ENCODE measurements at places on chromosomes 1 and 21.
A peak's percentile ranks its signal among the peaks of the same experiment; 100 is the strongest.

DNA sequence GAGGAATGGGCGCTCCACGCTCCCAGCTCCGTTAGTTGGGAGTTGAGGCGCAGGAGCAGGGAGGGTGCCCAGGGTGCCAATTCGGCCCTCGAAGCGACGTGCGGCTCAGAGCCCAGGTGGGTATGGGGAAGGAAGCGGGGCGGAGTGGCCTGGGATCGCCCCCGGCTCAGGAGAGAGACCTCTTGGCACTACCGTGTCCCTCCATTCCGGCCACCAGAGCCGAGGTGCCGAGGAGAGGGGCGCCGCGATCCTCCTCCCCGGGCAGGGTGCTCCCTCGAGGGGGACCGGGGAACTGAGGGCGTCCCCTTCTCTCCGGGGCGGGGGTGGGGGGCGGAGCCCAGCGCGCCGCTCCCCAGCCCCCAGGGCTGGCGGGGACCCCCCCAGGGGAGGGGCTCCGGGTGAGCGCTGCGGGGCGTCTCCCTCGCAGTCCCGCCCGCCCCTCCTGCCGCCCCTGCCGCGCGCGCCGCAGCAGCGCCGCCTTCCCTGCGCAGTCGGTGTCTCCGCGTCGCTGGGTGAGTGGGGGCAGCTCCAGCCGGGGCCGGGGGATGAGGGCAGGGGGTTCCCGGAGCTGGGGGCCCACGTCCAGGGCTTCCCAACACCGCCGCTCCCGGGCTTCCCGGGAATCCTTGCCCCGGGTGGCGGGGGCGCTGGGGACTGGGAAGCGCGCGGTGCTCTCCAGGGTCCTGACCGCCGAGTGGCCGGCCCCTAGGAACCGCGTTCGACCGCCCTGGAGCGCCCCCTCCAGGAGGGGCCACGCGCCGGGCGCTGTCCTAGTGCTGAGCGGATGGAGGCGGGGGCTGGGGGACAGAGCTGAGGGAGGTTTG lies at the start of gene HPCA:
Gene HPCA, plus strand, starts transcription at position 488 of the 824 bp plus-strand sequence. CDS start 2,408 bp downstream, outside the sequence.
- peak; percentile 85 for DNase-seq

DNA sequence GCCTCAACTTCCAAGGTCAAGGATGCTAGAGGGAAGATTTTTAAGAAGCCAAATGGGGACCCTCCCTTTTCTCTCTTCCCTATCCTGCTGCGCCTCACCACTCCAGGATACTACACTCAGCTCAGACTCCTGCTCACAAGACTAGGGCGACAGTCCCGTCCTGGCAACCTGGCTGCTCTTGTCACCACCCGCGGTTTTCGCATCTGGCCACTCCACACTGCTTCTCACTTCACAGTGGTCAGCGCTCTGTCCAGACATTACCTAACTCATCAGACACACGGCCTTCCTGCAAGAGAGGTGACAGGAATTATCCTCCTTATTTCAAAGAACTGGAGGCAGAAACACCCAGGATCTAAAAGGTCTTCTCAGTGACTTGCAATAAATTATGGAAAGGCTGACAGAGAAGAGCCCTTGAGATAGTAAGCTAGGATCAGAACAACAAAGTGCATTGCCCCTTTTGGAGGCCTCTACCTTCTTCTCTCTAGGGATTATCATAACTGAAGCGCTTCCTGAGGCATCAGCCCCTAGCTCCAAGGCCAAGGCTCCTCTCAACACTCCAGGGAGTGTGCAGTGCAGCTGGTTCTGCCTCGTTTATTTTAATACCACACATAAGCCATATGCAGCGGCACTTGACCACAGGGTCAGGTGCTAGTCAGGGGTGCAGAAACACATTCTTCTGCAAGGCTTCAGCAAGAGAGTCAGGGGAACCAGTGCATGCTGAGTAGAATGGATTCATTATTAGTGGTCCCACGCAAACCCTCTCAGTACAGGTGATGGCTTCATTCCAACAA lies 41.9 kb downstream of the ASTN1 start:
- DNase-seq = no peak

GRCh38 chr1:3350506-3351261 lies 103.8 kb upstream of the ARHGEF16 start:
- DNase-seq = no peak

GRCh38 chr1:232627171-232627570 lies 2.8 kb downstream of the SIPA1L2 start:
- no peak for DNase-seq

DNA sequence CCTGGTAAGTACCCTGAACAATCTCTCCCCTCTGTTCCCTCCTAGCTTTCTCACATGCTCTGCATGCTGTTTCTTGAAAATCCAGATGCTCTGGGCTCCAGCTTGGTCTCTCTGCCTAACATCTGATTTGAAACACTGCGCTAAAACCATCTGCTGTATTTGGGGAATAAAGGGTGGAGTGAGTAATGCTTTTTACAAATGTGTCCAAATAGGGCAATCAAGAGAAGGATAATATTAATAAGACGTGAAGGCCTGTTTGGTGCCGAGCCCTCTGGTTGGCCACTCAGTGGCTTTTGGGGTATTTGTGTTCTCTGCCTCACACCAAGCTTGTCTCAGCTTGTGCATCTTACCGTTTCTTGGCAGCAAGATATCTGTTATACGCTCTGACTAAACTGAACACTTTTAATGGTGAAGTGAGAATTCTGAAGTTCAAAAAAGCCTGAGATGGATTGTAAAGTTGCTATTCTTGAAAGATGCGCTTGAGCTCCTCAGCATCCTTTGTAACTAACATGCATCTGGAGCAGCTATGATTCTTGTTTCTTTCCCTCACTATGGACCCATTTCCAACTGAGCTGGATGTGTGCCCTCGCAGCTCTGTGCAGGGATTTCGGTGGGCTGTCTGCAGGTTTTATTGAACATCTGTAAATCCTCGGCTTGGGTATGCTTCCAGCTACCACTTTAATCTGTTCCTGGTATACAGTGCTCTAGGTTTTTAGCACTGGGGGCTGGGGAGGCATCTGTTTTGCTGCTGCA lies 269.4 kb downstream of the RWDD3 start:
- no peak for DNase-seq

DNA sequence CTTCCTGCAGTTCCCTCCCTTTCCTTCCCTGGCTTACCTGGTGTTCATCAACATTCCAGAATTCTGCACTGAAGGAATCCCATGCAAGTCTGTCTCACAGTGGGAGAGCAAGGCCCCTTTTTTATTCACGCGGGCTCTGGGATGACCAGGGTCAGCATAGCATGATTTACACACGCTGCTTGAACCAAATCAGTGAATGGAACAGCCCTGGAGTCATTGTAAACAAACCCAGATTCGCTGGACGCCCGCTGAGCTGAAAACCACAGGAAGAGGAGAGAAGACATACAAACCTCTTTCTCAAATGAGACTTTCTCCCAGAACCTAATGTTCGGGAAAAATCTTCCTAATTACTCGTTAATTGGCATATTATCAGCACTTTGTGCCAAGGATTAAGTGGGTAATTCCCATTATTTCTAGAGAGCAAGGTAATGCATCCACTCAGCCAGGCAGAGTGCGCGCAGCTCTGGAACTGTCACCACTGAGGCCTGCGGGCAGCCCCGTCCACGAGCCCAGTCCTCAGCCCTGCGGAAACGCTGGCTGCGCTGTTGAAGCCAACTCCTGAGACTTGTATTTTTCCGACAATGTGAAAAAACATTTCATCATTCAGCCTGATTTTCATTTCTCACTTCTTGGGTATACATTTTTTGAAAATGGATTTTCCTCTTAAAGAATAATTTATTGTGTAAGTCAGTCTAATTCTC lies 140.0 kb downstream of the ETS2 start:
- no peak for DNase-seq

DNA sequence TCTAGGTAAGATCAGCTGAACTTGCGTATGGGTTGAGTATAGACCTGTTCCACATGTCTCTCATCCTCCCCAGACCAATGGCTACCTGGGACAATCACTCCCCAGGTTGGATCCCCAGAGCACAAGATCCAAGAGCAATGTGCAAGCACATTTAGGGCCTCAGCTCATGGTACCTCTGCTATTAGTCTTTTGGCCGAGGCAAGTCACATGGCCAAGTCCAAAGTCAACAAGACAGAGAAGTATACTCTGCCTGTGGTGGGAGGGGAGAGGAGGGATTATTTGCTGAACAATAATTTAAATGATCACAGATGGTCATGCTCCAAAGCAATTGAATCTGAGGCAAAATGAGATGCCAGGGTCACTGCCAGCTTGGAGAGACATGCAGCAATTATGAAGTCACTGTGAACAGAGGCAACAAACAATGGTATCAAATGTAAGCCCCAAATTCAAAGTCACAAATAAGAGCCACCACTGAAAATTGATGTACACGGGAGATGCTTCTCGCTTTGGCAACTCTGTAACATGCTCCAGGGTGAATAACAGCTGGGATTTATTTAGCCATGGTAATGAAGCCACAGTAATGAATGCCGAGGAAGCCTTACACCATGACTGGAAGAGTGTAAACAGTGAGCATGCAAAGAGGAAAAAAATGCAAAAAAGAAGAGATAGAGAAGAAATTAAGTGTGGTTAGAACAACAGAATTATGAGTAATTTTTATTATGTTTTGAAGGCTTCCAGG lies 149.1 kb downstream of the ZNF281 start:
- DNase-seq = no peak

GRCh38 chr1:96367791-96368190 lies 353.8 kb upstream of the PTBP2 start:
- no peak for DNase-seq

GRCh38 chr1:153534226-153534924 lies 1.4 kb downstream of the S100A6 start:
- DNase-seq = peak; percentile 48

Measured in posterior vena cava (tissue), 2 donors.